ENCODE measurements at places on chromosomes 11 and 22.
A peak's percentile ranks its signal among the peaks of the same experiment; 100 is the strongest.

DNA sequence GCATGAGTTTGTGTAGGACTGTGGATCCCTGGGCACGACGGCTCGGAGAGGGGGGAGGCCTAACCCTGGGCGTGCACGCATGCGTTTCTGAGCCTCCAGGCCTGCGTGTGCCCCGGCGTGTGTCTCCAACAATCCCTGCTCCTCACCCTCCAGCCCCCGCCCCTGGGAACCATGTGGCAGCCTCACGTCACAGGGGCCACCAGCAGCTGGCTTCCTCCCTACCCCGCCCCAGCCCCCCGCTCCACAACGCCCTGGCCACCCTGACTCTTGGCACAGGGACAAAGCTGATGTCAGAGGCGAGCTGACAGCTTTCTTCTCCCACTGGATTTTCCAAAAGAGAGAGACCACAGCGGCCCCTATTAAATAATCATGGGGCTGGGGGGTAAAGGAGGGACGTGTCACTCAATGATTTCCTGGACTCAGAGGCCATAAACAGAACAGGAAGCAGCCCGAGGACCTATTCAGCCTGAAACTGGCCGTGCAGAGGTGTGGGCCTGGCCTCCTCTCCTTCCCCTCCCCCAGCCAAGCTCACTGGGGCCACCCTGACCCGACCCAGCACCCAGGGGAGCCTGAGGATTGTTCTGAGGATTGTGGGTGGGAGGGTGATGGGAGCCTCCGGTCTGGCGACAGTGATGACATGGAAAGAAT lies 6.8 kb upstream of the LIF start:
- DNase-seq = no peak

DNA sequence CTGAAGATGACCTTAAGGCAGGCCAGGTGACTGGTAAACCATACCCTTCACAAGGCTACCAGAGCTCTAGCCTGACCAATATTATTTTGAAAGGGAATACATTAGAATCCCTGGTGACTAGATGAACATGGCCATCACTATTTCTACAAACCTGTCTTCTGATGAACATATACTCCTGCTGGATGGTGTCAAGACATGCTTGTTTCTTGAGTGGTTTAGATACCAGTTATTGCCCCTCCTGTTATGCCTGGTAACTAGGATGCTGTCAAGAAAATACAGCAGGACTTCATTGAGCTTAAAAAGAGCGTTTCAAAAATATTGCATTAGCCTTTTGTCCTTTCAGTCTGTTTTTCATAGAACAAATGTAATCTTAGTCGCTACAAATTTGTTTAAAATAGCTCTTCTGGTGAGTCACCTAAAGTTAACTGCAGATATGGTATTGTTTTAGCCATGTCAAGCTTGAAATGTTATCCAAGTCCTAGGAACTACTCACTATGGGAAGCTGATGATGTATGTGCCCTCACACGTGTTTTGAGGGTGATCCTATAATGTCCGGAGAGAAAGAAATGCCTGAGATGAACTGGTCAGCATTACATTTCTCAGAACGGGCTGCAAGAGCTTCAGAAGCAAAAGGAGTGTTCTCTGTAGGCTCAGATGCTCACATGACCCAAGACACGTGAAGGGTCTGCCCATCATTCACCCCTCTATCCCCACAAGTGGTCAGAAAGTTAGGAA lies 20.6 kb downstream of the ADM start:
- DNase-seq = no peak

GRCh38 chr11:15665368-15665871 lies 550.7 kb downstream of the INSC start:
- no peak for DNase-seq

DNA sequence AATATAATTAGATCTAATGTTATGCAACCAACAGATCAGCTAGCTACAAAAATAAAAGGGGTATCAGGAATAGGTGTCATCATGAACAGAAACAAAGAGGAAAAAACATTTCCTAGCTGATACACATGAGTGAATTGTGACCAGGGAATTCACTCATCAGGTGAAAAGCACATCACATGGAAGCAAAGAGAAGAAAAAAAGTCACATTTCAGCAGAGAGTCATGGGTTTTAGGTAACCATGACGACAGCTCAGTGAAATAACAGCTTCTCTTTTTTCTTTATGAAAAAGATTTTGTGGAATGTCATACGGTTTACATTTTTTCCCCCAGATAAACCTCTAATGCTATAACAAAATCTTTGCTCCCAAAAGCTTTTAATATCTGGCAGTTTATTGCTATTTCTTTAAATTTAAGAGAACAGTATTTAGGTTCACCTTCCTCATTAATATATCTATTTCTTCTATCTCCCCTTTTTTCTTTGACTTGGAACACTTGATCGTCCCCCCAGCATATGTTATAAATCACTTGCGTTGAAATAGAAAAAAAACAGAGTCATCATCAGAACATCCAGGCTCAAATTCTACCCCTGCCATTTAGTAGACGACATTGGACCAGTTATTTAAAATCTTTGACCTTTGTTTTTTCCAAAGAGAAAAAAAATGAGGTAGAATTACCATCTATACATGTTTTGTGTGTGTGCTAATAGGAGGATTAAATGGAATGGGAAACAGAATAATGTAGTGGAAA lies 5.3 kb downstream of the TYR start:
- DNase-seq = no peak

GRCh38 chr11:18243783-18244362 lies 4.6 kb downstream of the SAA2 start:
- peak; percentile 75 for DNase-seq

GRCh38 chr11:120911943-120912342 lies 112.0 kb upstream of the TBCEL start:
- no peak for DNase-seq

GRCh38 chr11:108934289-108934688 lies 269.4 kb downstream of the DDX10 start:
- no peak for DNase-seq

DNA sequence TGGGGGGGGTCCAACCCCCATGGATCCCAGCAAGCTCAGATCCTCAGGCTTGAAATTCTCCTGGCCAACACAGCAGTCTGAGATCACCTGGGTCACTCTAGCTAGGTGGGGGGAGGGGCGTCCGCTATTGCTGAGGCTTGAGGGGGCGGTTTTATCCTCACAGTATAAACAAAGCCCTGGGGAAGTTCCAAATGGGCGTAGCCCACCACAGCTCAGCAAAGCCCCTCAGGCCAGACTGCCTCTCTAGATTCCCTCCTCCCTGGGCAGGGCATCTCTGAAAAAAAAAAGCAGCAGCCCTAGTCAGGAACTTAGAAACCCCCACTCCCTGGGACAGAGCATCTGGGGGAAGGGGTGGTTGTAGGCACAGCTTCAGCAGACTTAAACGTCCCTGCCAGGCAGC lies 16.7 kb downstream of the TRPC6 start:
- no peak for DNase-seq

DNA sequence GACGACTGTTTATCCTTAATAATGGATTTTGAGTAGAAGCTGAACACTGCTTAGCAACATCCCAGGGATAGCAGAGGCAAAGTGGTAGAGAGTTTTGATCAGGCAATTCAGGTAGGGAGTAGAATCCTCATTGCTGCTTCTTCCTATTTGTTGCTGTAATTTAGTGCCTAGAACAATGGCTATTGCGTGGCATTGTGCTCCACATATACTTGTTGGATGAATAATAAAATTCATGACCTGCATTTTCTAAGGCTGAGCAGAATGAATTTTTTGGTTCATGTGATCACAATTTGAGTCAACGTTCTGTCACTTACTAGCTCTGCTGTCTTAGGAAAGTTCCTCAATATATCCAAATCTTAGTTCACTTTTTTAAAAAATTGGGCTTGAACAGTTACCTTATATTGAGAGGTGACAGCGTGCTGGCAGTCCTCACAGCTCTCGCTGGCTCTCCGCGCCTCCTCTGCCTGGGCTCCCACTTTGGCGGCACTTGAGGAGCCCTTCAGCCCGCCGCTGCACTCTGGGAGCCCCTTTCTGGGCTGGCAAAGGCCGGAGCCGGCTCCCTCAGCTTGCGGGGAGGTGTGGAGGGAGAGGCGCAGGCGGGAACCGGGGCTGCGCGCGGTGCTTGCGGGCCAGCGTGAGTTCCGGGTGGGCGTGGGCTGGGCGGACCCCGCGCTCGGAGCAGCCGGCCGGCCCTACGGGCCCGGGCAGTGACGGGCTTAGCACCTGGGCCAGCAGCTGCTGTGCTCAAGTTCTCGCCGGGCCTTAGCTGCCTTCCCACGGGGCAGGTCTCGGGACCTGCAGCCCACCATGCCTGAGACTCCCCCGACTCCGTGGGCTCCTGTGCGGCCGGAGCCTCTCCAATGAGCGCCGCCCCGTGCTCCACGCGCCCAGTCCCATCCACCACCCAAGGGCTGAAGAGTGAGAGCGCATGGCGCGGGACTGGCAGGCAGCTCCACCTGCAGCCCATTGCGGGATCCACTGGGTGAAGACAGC lies 350.6 kb downstream of the ETS1 start:
- no peak for DNase-seq

DNA sequence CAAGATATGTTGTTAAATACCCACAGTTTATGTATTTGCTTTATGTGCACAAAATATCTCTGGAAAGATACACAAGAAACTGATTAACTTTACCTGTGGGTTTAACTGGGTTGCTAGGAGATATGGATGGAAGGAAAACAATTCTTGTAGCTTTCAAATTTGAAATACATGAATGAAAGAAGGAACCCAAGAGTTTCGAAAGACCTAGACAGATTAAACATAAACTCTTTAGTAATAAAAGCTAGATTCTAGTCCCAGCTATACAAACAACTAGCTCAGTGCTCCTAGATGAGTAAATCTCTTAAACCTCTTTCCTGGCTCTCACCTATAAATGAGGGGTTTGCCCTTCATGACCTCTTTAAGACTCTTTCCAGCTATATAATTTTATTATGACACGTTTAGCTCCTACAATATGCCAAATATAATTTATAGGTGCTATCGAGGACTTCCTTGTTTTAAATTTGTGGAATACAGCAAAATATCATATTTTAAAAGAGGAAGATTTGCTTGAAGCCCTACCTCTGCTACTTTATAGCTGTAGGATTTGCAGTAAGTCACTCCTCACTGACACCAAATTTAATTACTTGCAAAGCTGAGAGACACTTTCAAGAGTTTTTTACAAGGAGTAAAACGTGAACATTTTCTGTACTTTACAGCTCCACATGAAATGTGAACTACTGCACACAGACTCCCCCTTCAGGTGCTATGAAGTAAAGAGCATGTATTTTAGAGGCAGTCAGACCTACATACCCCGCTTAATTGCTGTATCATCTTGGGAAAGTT lies 50.7 kb downstream of the RRAS2 start:
- peak; percentile 4 for DNase-seq

DNA sequence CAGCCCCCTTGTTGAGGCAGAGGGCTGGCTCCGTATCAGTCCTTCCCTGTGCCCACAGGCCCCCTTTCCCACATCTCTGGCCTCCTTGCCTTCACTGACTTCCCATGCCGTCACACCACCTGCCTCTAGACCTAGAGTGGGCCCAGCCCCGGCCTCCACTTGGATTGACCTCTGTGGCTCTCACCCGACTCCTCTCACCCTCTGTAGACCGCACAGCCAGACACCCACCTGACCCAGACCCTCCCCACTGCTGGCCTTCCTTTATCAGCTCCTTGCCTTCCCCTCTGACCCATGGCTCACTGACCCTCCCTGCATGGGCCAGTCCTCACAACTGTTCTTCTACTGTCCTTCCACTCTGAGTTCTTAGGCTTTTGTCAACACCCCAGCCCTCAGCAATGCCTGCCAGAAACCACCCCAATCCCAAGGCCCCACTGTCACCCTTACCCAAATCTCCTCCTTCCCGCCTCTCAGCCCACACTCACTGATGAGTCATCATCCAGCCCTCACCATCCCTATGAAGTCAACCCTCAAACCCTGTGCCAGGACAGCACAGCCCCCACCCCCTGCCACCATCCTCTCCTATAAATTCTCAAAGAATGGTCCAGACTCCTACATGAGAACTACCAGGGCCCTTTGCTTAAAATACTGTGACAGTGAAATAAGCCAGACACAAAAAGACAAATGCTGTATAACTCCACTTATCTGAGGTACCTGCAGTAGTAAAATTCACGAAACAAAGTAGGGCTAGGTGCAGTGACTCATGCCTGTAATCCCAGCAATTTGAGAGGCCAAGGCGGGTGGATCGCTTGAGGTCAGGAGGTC lies 53.4 kb downstream of the SCGB1A1 start:
- no peak for DNase-seq

DNA sequence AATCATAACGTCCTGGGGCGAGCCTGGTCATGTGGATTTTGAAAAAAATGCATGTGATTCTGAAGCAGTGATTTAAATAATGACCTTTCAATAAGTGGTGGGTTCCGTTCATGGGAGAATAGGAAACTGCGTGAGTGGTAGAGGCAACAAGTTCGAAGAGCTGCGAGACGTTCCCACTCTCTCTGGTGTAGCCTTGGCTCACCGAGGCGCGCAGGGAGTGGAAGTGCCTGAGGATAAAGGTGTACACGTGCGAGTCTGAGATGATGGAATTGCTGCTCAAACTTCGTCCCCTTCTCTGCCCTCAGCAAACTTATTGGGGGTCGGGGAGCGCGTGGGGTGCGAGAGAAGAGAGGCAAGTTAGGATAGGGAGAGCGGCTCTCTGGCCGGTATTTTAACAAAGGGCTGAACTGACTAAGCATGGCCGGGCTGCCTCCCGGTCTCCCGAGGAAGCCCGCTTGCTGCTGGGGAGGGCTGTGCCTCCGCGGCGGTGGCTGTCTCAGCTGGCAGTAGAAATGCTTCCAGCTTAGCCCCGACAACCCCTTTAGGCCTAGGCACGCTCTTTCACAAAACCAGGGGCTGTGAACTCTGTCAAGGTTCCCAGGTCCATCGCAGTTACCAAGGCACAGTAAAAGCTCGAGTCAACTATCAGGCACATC lies 875 bp upstream of the STT3A start:
- peak; percentile 26 for DNase-seq

DNA sequence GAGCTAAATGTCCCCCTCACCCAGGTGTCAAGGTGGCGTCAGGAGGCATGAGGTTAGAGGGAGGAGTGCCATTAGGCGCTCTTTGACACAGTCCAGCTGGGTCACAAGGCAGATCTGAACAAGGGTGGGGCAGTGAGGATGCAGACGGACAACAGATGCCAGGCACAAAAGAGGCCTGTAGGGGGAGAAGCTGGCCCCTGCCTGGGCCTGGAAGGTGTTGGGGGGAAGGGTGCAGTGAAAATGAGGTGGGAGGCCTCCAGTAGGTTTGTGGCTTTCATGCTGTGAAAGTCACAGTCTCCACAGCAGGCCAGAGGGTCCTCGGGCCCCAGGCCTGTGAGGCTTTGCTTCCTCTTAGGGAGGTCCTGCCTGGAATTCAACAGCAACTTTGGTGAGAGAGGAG lies 85.0 kb upstream of the PLET1 start:
- no peak for DNase-seq

DNA sequence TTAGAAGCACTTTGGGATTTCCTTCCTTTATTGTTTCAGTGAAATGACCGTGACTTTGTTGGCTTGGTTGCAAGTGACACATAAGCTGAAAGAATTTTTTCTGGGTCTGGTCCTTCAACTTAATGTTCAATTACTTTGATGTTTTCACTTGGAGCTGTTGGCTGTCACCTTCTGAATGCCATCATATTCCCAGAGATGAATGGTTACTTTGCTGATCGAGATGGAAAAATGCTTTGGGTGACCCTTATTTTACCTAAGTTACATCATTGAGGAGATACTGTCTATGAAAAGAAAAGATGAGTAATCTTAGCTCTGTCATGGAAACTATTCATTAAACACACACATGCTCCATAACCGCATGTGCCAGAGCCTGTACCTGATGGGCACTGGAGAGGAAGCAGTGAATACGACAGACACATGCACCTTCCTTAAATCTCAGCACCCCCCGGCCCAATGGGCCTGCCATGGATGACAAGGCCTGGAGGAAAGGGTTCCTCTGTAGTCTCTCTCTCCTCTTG lies 76.9 kb downstream of the TENM4 start:
- DNase-seq = no peak

GRCh38 chr11:78905756-78906155 lies 331.1 kb upstream of the NARS2 start:
- DNase-seq = no peak

- no peak for DNase-seq
Observed at GRCh38 chr11:111173221-111173620, 72.3 kb upstream of the POU2AF2 start.

Measured in hematopoietic multipotent progenitor cell treated with erythropoietin and hydrocortisone succinate and interleukin-3 and kit ligand, for 15 days (in vitro differentiated cells).